Activated naive CD4-positive, alpha-beta T cell treated with anti-CD3 and anti-CD28 coated beads, Interleukin-2, amount 50 U/mL, for 72 hours (primary cell): ENCODE measurements at places on chromosomes 11 and 22. TPM values are rescaled to one million over a fixed set of nuclear protein-coding genes. Genes with fewer than 3 reads are reported as not detected.
A peak's percentile ranks its signal among the peaks of the same experiment; 100 is the strongest.

Gene INPP5J
- total RNA-seq = 0.32 TPM

Gene UBQLNL
- 0.32 TPM for total RNA-seq

GRCh38 chr22:50505776-50506610, 1.5 kb downstream of the LMF2 start:
- DNase-seq = no peak

Gene C11orf97
- total RNA-seq = not detected

DNA sequence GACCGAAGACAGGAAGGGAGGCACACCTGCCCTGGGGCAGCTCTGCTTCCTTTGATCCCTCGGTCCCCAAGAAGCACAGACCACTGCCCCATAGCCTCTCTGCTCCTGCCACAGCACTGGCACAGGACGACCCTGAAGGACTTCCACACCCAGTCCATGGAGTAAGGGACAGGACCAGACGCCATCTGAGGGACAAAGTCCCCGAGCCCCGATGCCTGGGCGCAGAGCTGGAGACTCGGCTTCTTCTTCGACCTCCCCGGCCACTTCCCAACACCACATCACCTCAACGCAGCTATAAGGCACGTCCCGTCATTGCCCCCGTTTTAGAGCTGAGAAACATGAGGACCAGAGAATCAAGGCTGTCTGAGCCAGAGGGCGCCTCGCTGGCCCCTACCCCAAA, 310.5 kb downstream of the BRD1 start:
- no peak for DNase-seq

DNA sequence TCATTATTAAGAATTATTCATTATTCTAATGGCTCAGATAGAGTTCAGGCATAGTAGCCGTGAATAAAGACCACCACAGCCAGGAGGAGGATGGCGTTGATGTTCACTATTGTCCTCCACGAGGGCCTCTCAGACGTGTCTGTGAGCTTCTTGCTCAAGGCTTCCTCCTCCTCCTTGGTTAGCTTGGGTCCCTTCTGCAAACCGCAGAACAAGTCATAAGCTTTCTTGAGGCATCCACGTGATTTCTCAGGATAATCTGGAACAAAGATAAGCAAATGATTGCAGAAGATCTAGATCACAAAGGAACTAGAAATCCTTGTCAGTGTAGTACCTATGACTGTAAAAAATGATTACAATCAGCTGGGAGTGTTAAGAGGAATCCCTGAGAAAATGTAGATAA, 13.6 kb upstream of the RFPL2 start:
- no peak for DNase-seq

DNA sequence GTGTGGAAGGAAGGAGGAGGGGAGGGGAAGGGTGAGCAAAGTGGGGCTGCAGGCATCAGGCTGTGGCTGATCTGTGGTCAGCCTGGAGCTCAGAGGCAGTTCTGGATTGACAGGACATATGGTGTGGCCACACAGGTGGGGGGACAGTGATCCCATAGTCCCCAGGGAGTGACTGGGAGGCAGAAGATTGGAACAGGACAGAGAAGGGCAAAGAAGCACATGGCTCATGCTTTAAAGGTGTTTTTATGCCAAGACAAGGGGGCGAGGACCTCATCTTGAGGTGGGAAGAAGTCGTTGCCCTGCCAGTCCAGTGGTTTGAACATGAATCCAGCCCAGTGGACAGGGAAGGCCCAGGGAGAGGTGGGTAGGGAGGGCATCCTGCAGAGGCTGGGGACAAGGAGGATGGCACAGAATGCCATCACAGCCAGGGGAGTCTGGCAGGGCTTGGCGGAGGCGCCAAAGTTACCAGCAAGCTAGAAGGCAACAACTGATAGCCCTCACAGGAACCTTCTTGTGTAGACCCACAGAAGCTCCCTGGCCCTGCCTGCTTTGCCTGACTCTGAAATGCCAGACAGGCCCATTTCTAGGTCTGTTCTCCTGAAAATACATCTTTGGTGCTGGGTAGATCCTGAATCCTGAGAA, 3.1 kb downstream of the BET1L start:
- no peak for DNase-seq

DNA sequence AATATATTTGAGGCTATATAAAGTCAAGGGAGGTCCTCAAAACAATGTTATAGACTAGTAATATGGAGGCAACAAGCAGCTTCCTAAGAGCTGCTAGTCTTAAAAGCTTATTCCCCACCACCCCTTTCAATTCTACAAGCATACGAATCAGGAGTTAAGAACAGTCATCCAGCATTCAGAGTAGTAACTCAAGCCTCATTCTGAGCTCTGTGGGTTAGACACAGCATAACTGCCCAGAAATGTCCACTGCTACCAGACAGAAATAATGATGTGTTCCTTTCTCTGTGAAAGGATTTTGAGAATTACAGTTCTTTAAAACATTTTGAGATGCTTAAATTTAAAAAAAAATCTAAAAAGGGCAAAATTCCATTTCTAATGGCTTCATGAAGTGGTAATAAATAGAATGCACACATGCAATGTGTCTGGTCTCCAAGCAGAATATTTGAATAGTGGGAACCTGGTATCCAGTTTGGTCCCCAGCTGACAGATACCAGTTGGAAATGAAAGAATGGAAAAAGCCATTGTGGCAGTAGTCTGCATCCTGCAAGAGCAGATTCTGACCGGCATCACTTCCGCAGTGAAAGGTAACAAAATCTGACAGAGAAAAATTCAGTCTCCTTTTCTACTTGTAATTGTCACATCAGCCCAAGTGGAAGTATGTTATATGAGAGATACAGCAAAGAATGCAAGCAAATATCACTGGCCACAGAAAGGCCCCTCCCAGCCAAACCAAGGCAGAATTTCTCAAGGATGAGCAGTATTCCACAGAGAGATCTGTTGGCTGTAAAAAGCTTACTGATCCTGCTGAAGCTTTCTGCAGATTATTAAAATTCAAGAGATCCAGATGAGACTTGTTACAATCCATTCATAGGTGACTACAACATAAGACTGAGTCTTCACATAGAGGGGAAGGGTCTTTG, 310.8 kb upstream of the PITPNB start:
- no peak for DNase-seq

GRCh38 chr11:253160-253885, 16.5 kb downstream of the PSMD13 start:
- no peak for DNase-seq

Gene OR8J3
- not detected for total RNA-seq

GRCh38 chr11:125314276-125315078, 149.9 kb downstream of the PKNOX2 start:
- DNase-seq = no peak

DNA sequence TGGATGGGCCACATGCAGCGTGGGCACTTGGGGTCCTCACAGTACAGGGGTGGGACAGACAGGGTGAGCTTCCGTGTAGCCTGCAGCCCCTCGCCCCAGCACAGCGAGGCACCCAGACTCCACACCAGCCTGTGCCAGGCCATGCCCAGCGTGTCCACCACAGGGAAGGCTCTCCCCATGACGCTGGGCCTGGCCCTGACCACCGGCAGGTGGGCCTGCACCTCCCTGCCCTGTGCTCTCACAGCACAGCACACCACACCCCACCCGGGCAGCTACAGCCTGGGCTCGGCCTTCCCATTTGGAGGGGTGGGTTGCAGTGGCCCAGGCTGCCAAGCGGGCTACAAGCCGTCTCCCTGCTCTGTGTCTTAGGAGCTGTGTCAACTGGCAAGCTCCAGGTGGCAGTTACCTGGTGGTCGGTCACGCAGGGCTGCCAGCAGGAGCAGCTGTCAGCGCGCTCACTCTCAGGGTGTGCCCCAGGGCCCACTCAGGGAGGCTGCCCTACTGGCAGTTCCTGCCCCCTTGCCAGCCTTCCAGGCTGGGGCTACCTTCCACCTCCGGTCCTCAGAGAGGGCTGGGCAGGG, 4.6 kb downstream of the MOB2 start:
- no peak for DNase-seq

DNA sequence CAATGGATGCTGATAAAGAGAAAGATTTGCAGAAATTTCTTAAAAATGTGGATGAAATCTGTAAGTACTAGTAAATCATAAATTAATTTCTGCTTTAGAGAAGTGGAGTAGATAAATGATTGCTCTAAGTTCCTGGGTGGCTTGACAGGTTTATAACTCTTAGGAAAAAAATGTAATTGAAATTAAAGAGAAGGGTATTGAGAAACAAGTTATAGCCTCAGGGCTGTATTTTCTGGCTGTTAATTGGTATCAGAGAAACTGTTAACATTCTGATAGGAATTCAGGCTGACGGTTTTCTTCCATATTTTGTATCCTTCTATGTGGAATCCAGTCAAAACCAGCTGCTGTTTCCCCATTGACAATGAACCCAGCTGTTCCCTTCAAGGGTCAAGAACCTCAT, 1.9 kb downstream of the TTC12 start:
- DNase-seq = no peak

GRCh38 chr11:69447786-69448185, 33.7 kb upstream of the LINC01488 start:
- DNase-seq = no peak

DNA sequence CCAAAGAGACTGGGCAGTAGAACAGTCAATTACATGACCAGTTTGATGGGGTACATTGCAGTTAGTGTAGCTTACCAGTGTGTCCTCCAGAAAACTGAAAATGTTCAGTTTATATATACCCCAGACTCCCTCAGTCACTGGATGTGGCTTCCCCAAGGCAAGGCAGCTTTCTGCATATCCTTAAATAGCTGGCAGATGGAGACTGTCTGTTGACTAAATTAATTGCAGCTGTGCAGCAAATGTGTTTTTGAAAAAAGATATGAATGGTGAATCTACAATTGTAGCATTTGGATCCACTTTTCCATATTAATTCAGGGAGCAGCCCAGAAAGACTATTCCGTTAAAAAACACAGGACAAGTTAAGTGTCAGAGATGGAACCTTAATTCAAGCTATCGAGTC, 565.1 kb upstream of the CCDC179 start:
- DNase-seq = no peak

Gene APOBEC3G
- total RNA-seq = 48.3 TPM

GRCh38 chr11:30956751-30957150, 370.6 kb upstream of the MPPED2 start:
- no peak for DNase-seq

Gene SCGB1C1
- total RNA-seq = 0.64 TPM

Gene ZNHIT2
- total RNA-seq = 5.6 TPM

GRCh38 chr22:49515475-49515874, 312.2 kb downstream of the BRD1 start:
- DNase-seq = peak; percentile 6

DNA sequence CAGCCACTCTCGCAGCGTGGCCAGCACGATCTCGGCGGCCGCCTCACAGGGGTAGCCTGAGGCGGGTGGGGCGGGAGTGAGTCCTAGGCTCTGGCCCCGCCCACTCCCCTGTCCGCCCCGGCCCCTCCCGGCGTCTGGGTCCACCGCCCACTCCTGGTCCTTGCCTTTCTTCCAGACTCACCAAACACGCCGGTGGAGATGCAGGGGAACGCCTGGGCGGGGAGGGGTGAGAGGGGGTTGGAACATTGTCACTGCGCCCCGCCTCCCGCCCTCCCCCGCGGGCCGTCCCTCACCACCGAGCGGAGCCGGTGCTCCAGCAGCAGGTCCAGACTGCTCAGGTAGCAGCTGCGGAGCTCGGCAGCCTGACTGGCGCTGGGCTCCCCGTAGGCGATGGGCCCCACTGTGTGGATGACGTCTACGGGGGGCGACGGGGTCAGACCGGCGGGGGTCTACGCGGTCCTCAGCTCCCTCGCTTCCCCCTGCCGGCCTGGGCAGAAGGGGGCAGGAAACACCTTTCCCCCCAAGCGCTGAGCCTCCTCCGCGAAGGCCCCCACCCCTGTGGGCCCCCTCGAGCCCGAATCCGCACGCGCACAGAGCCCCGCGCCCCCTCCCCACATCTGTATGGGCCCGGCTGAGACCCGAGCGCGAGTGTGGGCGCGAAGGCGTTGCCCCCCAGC, 13.2 kb downstream of the OTUB1 start:
- no peak for DNase-seq

Gene OR51E2
- not detected for total RNA-seq

Gene MEI1
- total RNA-seq = 28.3 TPM

- DNase-seq = no peak
These were observed 10.6 kb downstream of the TEAD1 start for GRCh38 chr11:12684816-12685215.

DNA sequence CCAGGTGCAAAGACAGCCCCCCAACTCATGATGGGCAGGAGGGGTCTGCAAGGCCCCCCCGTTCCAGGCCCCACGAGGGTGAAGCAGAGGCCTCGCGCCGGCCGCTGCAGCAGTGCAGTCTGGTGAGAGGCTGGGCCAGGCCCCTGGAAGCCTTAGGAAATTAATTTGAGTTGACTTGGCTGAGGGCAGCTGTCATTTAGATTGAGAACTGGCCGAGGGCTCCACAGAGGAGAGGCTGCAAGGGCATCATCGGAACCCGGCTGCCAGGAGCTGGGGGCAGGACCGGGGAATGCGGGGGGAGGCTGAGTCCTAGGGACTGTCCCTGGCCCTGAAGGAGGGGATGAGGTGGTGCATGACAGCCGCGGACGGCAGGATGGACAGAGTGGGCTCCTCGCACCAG, 39.9 kb downstream of the MN1 start:
- DNase-seq = no peak

Gene IL18
- not detected for total RNA-seq

DNA sequence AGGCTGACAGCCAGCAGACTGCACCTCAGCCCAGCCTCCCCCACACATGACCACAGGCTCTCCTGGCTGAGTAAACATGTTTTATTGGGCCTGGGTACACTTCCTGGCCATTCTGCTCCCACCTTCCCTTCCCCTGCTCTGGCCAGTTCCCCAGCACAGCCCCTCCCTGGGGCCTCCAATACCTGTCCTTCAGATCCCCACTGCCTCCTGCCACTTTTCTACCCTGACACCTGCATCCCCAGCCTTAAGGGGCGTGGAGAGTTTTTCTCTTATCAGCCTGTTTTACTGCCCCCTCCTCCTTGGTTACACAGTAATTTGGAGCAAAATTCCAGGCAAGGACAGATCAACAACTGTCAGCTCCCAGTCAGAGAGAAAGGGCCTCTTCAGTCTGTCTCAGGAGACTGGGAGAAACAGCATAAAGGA, at the start of gene ISX:
ISX (plus strand) TSS at position 363 of the 423 bp plus-strand sequence. CDS start 930 bp downstream, outside the sequence.
- no peak for DNase-seq

Gene PAMR1
- total RNA-seq = not detected

DNA sequence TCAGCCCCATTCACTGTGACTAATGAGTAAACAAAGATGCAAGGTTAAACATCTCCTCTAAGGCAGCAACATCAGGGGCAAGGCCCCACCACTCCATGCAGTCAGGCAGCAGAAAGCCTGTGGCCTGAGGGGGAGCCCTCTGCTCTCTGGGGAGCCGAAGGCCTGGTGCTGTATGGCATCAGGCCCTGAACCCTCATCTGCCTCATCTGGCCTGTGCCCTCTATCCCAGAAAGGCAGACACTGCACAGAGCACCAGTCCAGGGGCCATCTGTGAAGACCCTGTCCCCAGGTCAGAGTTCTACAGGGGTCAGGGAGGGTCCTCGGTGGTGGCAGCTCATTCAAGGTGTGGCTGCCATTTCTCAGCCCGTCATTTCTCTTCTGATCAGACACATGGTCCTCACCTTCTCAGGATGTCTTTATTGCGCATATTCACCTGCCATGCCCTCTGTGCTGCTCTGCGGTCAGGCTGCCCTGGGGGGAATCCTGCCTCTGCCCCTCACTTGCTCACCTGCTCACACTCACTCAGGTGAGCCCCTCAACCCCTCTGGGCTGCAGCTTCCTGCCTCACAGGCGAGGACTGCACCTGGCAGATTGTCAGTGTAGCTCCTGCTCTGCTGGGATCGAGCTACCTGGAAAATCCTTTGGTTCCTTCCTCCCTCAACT, 103.1 kb upstream of the PITPNB start:
- no peak for DNase-seq
